ENCODE measurements at places on chromosomes 3 and 15.

- no peak for DNase-seq
Observed at GRCh38 chr3:111765136-111765535, 93.9 kb upstream of the PHLDB2 start.

- no peak for DNase-seq
Observed at GRCh38 chr3:172939651-172940293, 189.2 kb downstream of the ECT2 start.

- DNase-seq: no peak
Observed at GRCh38 chr15:32033186-32033890, 3.0 kb downstream of the CHRNA7 start.

DNA sequence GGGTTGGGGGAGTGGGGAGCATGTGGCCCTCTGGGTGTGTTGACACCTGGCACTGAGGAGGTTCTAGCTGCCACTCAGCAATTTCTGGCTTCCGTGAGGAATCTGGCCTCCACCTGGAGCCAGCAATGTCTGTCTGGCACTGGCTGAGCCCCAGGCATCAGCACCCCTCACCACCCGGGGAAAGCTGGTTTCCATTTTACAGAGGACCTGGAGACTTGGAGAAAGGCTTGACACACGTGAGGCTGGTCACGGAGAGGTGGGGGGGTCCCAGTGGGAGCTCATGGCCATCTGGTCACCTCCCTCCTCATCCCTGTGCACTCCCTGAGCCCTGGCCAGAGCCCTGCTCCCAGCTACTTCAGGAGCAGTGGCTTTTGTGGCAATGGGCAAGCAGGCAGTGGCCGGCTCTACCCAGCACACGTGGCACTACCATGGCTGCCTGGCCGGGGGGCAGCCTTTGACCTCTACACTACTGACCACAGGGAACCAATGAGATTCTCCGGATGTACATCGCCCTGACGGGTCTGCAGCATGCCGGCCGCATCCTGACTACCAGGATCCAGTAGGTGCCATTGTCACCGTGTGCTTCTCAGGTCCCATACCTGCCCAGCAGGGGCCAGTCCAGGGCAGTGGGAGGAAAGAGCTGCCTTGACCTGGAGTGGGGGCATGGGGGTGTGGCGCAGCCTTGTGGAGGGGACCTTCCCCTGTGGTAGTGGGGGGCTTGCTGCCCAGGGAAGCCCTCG, 28.5 kb downstream of the ACAD9 start:
- DNase-seq: no peak

- no peak for DNase-seq
Observed at GRCh38 chr3:187966636-187967406, 187.1 kb upstream of the LPP start.

- DNase-seq: no peak
Observed at GRCh38 chr15:49890689-49891088, 228.3 kb downstream of the ATP8B4 start.

DNA sequence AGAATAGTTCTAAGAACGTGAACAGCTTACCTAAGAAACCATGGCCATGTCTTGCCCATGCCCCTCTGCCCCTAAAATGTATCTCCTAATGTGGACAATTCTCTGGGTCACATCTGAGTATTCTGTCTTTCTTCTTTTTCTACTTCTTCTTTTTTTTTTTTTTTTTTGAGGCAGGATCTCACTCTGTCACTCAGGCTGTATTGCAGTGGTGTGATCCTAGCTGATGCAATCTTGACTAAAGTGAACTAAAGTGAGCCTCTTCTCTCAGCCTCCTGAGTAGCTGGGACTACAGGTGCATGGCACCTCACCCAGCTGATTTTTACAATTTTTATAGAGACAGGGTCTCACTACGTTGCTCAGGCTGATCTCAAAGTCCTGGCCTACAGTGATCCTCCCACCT, 204.8 kb upstream of the ZPLD1 start:
- no peak for DNase-seq

DNA sequence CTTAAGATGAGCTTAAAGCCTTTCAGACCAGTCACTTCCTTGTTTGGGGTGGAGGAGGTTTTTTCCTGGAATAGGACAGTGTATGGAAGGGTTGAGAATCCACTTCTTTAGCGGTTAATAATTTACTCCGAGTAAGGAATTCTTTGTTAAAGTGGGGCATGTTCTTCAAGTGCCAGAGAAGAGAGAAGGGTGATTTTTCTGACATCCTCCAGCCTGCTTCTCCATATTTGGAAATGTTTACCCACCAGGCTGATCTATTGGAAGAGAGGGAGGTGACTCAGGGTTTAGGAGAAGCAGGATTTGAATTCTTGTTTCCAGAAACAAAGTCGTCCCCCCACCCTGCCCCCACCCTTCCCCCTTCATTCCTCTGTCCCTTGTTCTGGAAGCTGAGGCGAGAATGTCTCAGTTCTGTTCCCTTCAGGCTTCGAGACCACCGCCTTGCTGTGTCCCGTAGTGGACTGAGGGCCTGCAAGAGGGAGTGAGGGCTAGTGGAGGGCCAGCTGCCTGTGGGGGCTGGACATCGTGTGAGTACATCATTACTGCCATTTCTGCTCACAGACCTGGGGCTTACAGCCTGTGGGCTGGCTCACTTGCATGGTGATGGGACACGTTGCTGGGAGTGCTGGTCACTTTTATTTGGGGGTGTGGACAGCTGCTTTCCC, 58.5 kb downstream of the LPP start:
- DNase-seq: no peak

DNA sequence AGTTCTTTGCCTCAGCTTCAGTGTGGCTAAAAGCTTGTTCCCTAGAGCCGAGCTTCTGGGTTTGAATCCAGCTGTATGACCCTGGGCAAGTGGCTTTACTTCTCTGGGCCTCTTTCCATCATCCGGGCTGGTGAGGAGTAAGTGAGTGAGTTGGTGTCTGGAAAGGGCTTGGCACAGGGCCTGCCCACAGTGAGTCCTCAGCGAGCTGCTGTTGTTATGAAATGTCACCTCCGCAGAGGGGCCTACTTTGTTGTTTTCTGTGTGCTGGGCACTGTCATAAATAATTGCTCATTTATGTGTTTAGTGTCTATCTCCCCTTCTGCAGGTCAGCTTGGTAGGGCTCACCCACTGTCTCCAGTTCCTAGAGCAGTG, 31.7 kb downstream of the SLC6A6 start:
- DNase-seq: no peak

DNA sequence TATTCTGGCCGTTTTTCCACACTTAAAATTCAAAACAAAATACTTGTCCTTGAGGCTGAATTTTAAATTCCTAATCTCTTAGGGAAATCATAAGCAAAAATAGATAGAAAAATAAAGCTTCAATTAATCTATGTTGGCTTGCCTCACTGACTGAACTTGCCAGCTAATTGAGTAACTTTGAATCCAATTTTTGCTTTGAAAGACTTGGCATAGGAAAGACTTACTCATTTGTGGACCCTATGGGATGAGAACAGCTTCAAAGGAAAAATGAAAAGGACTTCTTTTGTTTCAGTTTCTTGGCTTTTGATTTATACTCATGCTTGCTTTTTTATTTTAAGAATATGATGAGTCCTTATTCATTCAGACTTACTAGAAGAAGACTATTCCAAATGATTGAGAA, 370.7 kb upstream of the RARB start:
- DNase-seq: no peak

DNA sequence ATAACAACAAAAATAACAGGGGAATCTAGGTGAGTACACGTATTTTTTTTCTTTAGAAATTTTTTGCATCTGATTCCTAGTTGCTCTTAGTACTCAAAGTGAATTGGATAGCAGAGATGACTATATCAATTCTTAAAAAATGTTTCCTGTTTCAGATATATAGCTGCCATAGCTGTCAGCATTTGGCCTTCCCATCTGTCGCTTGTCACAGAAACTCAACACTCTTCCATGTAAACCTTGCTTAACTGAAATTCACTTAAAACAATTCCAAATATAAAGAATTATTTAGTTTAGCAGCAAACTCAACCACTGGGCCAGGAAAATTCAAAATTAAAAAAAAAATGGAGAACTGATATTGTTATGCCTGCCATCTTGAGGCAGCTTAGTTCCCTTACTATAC, 807.5 kb downstream of the IGSF11 start:
- DNase-seq: no peak

- no peak for DNase-seq
Observed at GRCh38 chr3:153957421-153957820, 163.8 kb upstream of the ARHGEF26 start.

GRCh38 chr3:13157986-13158385, 84.8 kb upstream of the IQSEC1 start:
- no peak for DNase-seq

DNA sequence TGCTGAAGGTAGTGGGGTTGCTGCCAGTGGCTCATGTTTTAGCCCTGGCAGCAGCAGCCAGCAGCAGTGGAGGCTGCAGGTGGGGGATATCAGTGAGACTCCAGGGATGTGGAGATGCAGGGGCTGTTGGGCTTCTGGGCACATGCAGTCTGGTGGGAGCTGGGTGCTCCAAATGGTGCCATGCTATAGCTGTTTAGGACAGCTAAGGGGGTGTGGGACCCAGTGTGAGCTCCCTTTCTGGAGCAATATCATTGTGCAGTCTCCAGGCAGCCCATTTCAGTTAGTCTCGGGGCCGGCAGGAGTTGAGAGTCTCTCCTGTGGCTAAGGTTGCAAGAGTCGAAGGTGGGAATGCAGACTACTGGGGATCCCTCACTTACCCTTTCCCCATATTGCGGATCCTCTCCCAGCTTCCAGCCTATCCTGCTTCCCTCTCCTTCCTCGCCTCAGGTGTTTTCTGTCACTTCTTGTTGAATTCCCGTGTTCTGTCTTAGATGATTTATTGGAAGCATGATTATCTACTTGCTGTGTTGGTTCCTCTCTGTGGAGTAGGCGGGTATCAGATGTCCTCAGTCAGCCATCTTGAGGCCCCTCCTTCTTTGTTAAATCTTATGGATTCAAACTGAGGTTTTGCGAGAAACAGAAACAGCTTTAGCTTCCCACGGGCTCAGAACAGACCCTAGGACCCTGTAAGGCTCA, 112.0 kb downstream of the FAM43A start:
- DNase-seq: no peak

GRCh38 chr3:4674216-4674615, 181.1 kb downstream of the ITPR1 start:
- no peak for DNase-seq

DNA sequence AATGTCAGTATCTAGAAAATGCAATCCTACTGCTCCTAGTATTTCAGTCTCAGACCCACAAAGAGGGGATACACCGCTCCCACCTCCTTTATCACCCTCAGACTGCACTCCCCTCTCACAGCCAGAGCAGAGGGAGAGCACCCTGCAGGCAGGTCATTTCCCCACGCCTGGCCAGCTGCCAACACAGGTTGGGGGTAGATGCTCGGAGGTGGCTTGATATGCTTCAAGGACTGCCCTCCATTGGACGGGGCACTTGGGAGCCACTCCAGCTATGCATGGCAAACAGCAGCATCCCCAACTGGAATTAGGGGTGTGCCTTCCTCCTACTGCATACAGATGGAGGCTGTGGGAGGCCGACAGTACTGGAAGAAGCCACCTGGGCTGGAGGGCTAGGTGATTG, 41.9 kb downstream of the TMEM266 start:
- no peak for DNase-seq

DNA sequence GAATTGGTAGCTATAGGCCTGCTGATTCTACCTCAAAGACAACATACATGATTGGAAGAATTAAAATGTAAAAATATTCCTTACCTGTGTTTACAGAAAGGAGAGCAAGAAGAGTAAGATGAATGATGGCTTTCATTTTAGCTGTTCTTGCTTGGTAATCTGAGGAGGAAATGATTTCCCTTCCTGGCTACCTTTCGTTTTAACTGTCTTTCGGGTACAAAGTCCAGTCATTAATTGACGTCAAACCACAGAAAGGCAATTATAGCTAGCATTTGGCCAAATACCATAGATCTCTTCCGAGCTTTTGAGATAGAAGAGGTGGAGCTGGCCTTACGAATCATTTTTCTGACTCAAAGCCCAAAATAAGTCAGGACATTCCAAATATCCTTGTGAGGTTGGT, at the start of gene MUC13:
Gene MUC13 (minus strand): TSS at position 175 of the 400 bp plus-strand sequence. CDS start 39 bp downstream, at position 136.
- DNase-seq: no peak

DNA sequence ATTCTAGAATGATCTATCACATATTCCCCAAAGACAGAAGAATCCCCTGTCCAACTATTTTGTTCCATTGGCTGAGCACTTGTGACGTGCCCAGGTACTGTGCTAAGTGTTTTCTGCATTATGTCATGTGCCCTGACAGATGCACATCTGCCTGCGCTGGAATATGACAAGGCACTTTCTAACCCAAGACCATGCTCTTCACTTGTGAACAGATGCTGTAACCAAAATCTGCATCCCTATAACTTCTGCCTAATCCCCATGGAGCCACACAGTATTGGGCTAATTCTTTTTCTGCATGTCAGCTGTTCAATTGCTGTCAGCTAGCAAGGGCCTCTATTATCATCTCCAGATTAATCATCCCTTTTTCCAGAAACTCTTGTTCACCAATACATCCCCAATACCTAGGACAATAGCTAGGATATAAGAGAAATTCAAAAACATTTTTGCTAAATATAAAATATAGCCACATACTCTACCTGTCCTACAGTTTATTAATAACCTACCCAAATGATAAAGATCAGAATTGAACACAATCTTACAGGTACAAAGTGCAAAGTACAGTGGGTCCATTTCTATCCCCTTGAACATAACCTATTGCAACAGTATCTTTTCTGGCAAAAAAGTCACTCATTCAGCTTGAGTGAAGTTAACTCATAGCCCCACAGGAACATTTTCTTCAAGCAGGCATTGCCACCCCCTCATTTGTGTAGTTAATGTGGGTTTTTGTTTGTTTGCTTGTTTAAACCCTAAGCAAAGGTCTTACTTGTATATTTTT, 109.4 kb upstream of the LRRN1 start:
- DNase-seq: no peak

DNA sequence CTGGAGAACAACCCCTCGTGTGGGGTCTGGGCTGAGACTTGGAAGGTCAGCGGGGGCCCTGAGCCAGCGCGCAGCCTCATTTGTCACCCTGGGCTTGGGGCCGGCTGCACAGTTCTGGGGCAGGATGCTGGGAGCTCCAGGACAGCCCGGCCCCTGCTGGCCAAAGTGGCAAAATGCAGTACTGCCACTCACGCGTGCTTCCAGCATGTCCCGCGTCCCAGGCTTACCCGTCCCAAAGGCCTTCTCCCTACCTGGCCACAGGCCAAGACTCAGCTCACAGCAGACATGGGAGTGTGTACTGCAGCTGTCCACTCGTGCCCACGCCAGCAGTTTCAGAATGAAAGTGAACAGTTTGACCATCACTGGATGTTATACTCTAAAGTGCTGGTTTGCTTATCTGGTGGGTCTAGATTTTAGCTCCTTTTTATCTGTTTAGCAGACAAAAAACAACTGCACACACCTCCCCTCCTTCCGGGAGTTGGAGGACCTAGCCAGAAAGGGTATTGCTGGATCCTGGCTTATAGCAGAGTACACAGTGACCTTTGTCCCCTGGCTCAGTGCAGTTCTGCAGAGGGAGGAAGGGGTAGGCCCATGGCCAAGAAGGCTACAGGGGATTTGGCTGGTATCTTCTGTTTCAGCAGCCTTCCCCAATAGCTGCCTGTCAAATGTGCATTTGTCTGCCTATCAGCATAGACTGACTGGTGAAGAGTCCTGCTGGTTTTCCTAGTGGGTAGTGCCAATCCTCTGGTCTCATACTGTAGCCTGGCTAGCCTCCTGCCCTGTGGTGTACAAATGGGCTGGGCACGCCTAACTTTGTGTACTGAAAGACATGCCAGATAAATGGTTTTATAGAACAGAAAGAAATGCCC, 23.2 kb upstream of the IP6K2 start:
- DNase-seq: no peak

Data from stimulated activated CD4-positive, alpha-beta T cell treated with anti-CD3 and anti-CD28 coated beads, TNF-alpha, amount 100 ng/mL, for 48 hours (primary cell).